Stimulated activated CD8-positive, alpha-beta memory T cell treated with anti-CD3 and anti-CD28 coated beads, Interleukin-4, amount 100 ng/mL, for 4 hours (primary cell): ENCODE measurements at places on chromosomes 1 and 21.

DNA sequence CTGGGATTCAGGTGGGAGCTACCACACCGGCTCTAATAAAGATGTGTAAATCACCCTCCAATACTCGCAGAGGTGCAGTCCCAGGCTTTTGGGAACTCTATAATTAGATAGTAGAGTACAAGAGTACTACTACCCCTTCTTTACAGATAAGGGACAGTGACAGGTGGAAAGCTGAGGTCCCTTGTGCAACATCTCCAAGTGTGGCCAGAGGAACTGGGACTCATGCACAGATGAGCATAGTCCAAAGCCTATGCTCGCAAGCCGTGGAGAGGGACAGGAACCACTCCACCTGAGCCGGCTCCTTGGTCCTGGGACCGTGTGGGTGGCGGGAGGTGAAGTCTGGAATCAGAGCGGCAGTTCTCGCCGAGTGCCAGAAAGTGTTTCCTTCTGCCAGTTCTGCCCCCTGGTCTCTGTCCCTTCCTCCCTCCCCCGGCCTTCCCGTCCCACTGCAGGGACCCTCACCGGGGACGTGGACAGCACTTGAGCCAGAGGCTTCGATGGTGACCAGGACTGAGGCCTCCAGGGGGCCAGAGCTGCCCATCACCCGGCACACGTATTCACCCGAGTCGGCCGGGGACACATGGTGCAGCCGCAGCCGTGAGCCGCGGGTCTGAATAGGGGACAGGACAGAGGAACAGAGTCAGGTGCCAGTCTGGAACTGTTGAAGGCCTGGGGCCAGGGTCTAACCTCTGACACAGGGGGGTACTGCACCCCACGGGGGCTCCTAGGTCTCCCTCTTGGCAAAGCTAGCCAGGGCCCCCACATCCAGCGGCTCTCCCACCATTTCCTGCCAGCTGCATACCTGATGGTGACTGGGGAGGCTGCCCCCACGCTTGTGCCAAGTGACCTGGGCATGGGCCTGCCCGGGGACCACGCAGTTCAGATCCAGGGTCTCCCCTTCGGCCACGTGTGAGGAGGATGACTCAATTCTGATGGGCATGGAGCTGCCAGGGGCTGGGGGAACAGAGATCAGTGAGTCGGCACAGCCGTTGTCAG, 33.9 kb downstream of the LDLRAD2 start:
- DNase-seq: no peak

DNA sequence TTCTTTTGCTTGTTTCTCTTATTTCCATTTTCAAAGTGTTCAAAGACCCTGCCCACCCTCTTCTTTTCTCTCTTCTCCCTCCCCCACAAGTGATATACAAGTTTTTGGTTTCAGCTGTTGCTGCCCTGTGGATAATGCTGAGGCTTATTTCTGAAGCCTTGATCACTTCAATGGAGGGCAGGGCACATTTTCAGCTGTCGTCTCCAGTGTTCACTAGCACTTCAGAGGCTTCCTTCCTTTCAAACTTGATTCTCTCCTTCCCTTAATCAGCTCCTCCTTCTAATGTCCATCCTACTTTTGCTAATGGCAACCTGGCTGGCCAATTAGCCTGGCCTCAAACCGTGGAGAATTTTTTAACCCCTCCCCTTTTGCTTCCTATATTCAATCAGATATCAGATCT, 435.7 kb upstream of the RUNX1 start:
- no peak for DNase-seq

DNA sequence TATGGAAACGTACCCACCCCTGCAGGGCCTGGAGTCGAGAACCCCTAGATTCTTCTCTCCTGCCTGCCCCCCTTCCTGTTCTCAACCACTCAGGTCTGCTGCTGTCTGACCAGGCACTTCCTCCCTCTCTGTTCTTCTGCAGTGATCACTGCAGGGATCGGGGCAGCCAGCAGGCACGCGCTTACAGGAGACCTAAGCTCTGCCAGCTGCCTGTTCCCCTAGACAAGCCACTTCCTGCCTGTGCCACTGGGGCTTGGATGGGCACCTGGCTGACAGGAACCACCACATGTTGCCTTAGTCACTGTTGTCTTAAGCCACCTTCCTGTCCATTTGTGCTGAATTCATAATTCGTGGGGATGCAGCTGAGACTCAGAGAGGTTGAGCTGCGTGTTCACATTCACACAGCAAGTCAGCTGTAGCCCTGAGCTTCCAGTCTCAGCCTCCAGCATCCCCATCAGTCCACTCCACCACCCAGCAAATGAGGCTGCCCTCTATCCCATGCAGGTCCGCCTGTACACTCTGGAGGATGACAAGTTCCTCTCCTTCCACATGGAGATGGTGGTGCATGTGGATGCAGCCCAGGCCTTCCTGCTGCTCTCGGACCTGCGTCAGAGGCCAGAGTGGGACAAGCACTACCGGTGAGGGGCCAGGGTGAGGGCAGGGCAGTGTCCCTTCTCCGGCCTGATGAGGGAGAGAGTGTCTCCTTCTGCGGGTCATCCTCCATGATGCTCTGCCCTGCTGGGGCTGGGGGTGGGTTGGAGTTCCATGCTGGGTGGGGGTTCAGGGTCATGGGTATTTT, 18.6 kb downstream of the FAM151A start:
- DNase-seq: no peak

DNA sequence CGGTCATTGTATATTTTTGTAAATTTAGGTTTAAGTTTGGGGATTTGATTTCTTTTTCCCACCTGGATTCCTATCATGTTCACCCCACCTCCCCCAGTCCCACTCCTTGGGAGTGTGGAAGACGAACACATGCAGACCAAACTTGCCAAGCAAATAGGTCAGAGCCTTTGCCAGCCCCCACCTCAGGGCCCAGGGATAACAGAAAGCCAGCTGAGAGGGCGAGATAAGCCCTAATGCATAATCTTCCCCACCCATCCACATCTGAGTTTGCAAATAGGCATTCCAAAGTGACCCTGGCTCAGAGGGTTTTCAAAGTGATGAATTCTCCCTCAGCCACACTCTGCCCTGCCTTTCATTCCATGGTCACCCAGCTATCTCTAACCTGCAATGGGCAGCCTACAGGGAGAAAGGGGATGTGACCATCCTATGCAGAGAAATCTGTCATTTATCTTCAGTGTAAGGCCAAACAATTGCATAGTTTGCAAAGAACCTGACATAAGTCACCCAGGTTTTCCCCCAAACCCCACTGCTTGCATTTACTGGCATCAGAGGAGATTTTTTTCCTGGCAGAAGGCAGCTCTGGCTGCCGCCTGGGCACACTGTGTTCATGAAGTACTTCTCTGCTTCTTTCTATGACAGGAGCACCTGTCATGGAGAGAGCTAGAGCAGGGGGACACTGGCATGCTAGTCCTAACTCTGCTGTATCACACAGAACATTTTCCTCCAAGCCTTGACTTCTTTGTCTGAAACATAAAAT, 69.0 kb upstream of the NFIA start:
- DNase-seq: no peak

GRCh38 chr1:147807405-147807804, 47.0 kb upstream of the GJA5 start:
- DNase-seq: no peak

DNA sequence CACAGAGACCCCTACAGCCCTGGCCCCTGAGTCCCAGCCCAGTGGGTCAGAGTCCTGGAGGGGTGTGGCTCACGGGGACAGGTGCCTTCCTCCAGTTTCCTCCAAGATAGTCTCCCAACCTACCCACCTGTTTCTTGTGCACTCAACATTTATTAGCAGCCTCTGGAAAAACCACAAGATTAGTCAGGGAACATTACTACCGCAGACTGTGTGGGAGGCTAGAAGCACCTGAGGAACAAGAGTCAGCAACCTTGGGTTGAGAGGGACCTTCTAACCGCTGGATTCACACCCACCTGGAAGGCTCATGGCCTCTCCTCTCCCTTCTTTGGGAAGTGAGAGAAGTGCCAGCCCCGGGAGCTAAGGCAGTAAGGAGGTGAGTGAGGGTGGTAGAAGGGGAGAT, 22.5 kb upstream of the IKBKE start:
- DNase-seq: no peak

DNA sequence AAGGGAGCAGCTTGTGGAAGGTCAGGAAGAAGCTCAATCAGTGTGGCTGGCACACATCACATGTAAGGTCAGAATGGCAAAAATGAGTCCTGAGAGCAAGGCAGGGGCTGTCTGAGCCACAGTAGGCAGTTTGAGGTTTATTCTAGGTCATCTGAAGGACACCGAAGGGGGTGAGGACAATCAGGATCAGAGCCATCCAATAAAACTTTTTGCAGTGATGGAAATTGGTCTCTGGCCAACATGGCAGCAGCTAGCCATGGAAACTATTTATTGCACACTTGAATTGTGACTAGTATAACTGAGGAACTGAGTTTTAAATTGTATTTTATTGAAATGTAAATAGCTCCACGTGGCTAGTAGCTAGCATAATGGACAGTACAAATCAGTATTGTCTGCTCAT, 97.0 kb upstream of the CACNA1E start:
- DNase-seq: no peak

DNA sequence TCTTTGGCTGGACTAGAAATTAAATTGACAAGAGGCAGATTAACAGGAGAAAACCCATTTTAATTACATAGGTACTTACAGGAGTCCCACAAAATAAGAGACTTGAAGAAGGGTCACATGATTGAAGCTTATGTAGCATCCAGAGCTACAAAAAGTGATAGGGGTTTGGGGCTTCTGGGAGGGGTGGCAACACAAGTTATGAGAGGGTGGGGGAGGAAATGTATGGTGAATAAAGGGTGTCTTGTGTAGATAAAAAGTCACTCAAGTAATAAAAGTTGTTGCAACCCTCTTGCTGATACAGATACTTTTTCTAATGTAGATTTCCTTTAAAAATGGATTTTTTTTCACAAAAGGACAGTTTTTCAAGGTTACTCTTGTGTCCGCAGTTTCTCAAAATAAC, 24.0 kb downstream of the USP25 start:
- no peak for DNase-seq

GRCh38 chr1:193262661-193263060, 76.2 kb upstream of the B3GALT2 start:
- no peak for DNase-seq

DNA sequence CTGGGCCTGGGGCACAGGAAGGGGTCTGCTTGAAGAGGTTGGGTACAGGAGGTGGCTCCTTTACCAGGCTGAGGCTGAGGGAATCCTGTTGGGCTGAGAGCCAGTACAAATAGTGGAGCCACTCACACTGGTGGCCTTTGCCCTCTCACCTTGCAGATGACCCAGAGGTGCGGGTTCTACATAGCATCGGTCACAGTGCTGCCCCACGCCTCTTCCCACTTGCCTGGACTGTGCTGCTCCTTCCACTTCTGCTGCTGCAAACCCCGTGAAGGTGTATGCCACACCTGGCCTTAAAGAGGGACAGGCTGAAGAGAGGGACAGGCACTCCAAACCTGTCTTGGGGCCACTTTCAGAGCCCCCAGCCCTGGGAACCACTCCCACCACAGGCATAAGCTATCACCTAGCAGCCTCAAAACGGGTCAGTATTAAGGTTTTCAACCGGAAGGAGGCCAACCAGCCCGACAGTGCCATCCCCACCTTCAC, 1.8 kb upstream of the SLC50A1 start:
- DNase-seq: no peak

- DNase-seq: no peak
Observed at GRCh38 chr21:43332861-43333297, 94.1 kb downstream of the SIK1 start.

DNA sequence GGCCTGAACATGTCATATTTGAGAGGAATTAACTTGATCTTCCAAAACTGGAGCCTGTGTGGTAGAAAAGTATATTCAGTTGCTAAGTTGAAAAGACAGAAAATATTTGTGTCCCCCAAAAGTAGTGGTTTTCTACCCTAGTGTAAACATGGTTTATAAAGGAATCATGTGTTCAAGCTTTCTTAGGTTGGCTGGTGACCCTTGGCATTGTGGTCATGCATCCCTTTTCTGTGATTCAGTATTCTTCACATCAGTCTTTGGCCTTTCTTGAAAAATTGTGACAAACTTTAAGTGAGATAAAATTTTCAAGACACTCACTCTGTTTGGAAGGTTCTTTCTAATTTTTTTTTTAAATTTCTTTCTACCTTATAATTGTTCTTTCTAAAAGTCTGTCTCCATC, 193.2 kb downstream of the DHRS3 start:
- DNase-seq: no peak

- no peak for DNase-seq
Observed at GRCh38 chr1:23872421-23872820, 4.3 kb upstream of the FUCA1 start.

DNA sequence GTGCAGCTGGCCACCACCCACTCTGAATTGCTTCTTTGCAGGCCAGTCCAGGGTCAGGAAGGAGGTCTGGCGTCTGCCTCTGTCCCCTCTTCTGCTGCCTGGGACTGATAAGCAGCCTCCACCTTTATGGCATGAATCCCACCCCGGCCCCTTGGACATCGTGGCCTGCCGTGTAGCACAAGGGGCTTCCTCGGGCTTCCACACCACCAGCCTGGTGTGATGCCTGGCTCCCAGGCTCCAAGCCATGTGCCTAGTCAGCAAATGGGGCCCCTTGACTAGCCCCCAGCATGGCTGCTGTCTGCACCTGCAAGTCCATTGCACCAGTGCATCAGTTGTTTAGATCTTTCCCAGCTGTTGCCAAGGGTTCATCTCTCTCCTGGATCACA, 9.9 kb upstream of the ARF1 start:
- DNase-seq: no peak

DNA sequence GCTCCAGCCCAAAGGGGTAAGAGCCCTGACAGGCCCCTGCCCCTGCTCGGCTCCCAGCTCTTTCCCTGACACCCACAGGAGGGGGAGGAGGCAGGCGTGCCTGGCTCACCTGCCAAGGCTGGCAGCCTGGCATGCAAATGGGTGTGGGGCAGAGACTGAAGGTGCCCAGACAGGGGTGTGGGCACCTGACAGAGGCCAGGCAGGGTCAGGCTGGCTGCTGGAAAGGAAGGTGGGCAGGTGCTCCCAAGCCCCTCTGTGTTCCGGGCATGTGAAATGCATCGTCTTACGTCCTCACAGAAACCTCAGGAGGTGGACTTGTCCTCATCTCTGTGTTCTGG, 19.4 kb upstream of the CASZ1 start:
- DNase-seq: no peak

- no peak for DNase-seq
Observed at GRCh38 chr21:27614231-27614630, 647.3 kb upstream of the ADAMTS5 start.

DNA sequence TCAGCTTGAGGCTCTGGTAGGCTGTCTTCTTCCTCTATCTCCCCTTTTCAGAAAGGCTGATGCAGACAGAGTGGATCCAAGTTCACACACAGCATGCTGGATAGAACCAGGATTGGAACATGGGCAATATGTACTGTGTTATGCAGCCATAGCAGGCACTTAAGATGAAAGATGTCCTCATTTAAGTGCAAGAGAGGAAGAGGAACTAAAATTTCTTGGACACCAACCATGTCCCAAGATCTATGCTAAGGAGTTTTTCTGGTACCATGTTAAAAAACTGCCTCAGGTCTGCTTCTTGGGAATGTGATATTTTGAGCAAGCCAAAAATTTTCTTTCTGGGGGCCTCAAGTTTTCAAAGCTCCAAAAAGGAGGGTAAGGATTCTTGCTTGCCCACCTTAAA, 1.2 kb downstream of the SDHB start:
- no peak for DNase-seq

GRCh38 chr1:228154021-228154669, 4.4 kb downstream of the GJC2 start:
- no peak for DNase-seq

GRCh38 chr1:108685529-108685928, 6.6 kb upstream of the PRPF38B start:
- DNase-seq: no peak

GRCh38 chr1:224828691-224829090, 100.8 kb upstream of the DNAH14 start:
- DNase-seq: no peak
